ENCODE measurements at places on chromosomes 13 and 19. TPM values are rescaled to one million over a fixed set of nuclear protein-coding genes. Genes with fewer than 3 reads are reported as not detected.

C19orf85 gene
- total RNA-seq: not detected

DNA sequence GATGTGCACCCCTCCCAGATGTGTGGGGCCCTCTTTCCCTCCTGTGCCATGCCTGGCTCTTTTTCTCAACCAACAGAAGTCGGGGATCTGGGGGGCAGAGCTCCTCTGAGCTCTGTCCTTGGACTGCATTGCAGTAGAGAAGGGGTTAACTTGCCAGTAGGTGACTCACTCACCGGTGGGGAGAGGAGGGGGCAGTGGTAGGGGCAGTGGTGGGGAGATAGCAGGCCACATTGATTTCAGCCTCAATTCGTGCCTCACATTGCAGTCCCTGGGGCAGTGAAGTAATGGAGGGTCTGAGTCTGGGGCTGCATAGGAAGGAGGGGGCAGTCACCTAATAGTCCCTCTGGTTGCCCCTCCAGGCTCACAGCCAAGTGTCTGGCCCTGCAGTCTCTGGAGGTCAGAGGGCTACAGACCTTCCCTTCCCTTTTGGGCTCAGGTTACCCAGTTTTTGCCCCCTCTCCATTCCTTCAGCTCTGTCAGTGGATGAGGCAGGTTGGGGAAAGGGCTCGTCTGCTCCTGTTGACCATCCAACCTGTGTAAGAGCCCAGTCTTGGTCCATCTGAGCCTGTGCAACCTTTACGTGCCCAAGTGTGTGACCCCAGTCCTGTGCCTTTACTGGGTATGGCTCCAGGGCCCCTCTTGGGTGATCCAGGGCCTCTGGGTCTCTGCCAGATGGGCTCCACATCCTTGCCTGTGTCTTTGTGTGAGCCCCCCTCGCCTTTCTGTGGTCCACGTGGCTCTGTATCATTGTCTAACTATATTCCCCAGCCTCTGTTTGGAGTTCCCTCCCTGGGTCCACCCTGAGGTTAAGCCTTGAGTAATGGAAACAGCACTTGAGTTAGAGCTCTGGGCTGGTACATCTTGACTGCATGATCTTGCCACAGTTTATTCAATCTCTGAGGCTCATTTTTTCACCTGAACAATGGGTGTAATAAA lies 13.0 kb downstream of the CIC start:
- H3K27me3 ChIP-seq: no peaks in the 10 kb centered on the region
- no peak overlapping the region for H3K4me3 ChIP-seq
- DNase-seq: no peak
- H3K27ac ChIP-seq: peak overlapping the region; percentile 92

DNA sequence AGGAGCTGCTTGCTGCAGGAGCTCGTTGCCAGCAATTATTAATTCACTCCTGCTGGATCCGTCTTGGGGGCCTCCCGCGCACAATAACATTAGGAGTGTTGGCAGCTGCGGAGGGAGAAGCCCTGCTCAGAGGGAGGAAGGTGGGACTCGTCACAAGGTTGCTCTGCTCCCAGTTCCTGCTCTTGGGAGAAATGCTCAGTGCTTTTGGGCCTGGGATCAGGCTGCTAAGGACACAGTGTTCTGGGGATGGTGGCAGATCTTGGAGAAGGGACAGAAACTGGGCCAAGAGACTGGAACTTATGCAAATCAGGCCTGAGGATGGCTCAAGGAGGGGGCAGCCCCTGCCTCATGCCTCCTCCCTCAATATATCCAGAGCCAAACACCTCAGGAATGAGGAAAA lies 78.9 kb upstream of the OLFM4 start:
- no peaks in the 10 kb centered on the region for H3K36me3 ChIP-seq
- no peaks in the 10 kb centered on the region for H3K27me3 ChIP-seq
- no peak for DNase-seq
- no peak overlapping the region for H3K27ac ChIP-seq
- no peak overlapping the region for H3K4me3 ChIP-seq

GRCh38 chr19:4987692-4988370 lies 18.9 kb downstream of the KDM4B start:
- H3K36me3 ChIP-seq: no peaks in the 10 kb centered on the region
- no peaks in the 10 kb centered on the region for H3K27me3 ChIP-seq
- no peaks in the 10 kb centered on the region for H3K4me1 ChIP-seq
- no peak overlapping the region for H3K27ac ChIP-seq
- no peak overlapping the region for H3K4me3 ChIP-seq

- H3K27ac ChIP-seq: no peak overlapping the region
- H3K36me3 ChIP-seq: no peaks in the 10 kb centered on the region
- peaks cover 16% of the 10 kb centered on the region for H3K4me1 ChIP-seq
- no peaks in the 10 kb centered on the region for H3K27me3 ChIP-seq
Measured at GRCh38 chr19:46978171-46978869, 41.3 kb upstream of the NPAS1 start.

- DNase-seq: no peak
- H3K27ac ChIP-seq: peak overlapping the region; percentile 44
- H3K27me3 ChIP-seq: no peaks in the 10 kb centered on the region
- no peaks in the 10 kb centered on the region for H3K36me3 ChIP-seq
Measured at GRCh38 chr13:48158915-48159314, 64.0 kb upstream of the MED4 start.

DNA sequence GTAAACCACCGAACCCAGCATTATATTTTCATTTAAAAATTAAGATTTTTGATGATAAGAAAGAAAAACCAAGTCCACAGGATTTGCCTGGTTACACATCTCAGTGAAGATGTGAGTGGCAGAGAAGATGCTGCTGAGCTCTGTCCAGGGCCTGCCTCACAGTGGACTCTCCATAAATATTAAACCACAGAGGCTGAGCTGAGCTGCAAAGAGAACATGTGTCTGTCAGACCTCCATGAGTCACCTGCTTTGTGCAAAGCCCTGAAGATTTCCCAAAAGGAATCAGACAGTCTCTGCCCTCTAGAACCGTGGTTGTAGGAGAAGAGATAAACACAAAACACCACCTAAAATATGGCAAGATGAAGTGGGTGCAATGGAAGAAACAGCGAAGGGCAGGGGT lies 127.2 kb upstream of the TSC22D1 start:
- H3K36me3 ChIP-seq: no peaks in the 10 kb centered on the region
- no peaks in the 10 kb centered on the region for H3K27me3 ChIP-seq
- no peak overlapping the region for H3K4me3 ChIP-seq
- no peak overlapping the region for H3K27ac ChIP-seq
- H3K4me1 ChIP-seq: no peaks in the 10 kb centered on the region

Measured in colonic mucosa (tissue), 4 donors.